ENCODE measurements at places on chromosomes 1 and 21.

DNA sequence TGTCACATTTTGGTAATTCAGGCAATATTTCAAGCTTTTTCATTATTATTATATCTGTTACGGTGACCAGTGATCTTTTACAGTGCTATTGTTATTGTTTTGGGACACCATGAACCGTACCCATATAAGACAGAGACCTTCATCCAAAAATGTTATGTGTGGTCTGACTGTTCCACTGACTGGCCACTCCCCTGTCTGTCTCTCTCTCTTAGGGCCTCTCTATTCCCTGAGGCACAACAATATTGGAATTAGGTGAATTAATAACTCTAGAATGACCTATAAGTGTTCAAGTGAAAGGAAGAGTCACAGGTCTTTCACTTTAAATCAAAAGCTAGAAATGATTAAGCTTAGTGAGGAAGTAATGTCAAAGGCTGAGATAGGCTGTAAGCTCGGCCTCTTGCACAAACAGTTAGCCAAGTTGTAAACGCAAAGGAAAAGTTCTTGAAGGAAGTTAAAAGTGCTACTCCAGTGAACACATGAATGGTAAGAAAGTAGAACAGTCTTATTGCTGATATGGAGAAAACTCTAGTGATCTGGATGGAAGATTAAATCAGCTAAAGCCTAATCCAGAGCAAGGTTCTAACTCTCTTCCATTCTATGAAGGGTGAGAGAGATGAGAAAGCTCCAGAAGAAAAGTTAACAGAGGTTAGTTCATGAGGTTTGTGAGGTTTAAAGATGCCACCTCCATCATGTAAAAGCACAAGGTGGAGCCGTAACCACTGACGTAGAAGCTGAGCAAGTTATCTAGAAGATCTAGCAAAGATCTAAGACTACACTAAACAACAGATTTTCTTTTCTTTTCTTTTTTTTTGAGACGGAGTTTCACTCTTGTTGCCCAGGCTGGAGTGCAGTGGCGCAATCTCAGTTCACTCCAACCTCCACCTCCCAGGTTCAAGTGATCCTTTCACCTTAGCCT, 19.7 kb upstream of the DIPK1A start:
- no peak for DNase-seq

DNA sequence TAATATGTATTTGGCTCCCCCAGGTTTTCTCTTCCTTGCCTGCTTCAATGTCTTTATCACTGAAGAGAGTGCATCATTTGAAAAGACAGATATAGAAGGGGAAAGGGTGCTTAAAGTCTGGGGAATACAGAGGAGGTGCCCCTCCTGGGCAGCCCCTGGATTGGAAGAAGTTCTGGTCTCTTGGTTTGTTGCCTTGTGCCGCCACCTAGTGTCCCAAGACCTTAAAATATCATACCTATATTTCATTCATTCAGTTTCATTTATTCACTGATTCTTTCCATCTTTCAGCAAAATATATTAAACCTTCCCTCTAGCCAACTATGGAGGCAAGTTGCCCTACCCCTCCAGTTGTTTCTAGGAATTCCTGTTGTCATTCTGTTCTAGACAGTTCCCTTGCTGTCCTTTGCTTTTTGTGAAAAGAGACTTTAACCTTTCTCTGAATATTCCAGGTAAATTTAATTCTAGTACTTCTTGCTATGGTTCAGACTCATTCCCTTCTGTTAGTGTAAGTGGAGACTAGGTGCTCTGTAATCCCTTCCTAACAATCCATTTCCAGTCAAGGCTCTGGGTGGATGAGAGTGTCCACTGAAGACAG, 56.1 kb downstream of the MEF2D start:
- DNase-seq = no peak

GRCh38 chr1:186195377-186195931, 179.6 kb downstream of the TPR start:
- DNase-seq = no peak

DNA sequence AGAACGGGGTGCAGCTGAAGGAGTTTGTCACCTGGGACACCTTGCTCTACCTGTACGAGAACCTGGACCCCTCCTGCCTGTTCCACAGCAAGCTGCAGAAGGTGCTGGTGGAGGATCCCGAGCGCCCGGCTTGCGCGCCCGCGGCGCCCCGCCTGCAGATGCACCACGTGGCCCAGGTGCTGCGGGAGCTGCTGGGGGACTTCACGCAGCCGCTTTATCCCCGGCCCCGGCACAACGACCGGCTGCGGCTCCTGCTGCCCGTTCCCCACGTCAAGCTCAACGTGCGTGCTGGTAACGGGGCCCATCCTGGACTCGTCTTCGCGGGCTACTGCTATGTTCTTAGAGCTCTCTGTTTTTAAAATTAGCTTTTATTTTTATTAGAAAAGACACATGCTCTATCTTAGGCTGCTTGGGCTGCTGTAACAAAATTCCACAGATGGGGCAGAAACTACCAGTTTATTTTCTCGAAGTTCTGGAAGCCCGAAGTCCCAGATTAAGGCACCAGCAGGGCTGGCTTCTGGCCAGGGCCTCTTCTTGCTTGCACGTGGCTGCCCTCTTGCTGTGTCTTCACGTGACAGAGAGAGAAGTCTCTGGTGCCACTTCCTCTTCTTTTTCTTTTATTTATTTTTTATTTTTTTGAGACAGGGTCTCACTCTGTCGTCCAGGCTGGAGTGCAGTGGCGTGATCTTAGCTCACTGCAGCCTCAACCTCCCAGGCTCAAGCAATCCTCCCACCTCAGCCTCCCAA, 38.1 kb downstream of the TRPM2 start:
- no peak for DNase-seq

DNA sequence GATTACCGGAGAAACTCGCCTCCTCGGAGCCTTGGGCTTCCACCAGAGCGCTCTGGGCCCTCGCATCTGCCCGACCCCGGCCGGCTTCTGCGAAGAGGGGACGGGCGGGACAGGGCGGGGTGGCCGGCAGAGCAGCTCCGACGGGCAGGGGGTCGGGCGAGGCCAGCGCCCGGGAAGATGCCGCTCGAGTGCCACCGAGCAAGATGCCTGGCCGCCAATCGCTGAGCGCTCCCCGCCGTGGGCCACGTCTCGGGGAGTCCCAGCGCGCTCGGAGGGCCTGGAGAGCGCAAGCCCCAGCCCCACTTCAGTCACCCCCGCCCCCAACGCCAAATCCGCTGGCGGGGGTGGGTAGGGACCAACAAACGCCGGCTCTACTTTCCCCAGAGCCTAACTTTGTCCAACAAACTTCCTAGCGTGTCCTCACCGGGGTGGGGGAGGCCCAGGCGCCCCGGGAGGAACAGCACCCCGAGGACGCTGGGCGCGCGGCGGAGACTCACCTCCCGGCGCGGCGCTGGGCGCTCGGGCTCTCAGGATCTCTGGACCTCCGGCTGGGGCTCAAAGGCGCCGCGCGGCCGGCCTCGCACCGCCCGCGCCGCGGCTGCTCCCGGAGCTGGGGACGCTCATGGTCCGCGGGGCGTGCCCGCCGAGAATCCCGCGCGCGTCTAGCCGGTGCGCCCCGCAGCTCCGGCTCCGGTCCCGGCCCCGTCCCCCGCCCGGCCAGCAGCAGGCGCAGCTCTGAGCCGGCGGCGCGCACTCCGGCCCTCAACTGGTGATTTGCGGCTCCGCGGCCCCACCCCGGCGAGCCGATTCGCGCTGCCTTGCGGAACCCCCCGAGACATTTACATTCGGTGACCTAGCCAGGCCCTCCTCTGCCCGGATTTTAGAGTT, at the start of gene BCAR3:
BCAR3 (minus strand) TSS at position 737 of the 888 bp plus-strand sequence. CDS start 6,907 bp downstream, outside the sequence.
- no peak for DNase-seq

- no peak for DNase-seq
Measured at GRCh38 chr1:213438339-213438738, 387.3 kb downstream of the RPS6KC1 start.

GRCh38 chr1:37851782-37852210, 7.6 kb downstream of the MTF1 start:
- no peak for DNase-seq

DNA sequence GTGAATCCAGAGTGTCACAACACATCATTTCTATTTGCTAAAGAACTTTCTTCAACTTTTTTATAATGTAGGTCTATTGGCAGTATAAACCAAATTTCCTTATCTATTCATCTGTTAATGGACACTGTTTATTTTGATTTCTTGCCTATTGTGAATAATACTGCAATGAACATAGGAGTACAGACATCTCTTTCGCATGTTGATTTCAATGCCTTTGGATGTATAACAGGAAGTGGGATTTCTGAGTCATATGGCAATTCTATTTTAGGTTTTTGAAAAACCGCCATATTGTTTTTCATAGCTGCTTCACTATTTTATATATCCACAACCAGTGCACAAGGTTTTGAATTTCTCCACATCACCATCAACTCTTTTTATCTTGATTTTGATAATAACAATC, 198.7 kb downstream of the KCNT2 start:
- no peak for DNase-seq

GRCh38 chr1:36772647-36773495, 261.4 kb downstream of the GRIK3 start:
- DNase-seq = no peak

DNA sequence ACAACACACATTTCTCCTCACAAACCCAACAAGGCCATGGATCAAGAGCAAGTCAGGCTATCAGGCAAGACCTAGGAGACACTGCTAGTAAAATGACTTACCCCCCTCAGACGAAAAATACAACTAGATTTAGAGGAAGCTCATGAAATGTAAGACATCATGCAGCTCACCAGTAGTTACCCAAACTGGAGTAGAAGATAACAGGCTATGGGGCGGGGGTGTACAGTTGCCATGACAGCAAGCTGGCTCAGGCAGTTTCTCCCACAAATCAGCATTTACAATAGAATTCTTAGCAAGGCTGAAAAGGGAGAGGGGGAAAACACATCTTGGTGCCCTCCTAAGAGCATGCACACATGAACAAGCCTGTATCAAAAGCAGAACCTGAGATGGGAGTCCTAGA, 13.9 kb downstream of the TPM3 start:
- no peak for DNase-seq

GRCh38 chr1:248589334-248589733, 8.2 kb downstream of the OR2T10 start:
- no peak for DNase-seq

GRCh38 chr1:27885621-27886352, 13.4 kb downstream of the THEMIS2 start:
- no peak for DNase-seq

DNA sequence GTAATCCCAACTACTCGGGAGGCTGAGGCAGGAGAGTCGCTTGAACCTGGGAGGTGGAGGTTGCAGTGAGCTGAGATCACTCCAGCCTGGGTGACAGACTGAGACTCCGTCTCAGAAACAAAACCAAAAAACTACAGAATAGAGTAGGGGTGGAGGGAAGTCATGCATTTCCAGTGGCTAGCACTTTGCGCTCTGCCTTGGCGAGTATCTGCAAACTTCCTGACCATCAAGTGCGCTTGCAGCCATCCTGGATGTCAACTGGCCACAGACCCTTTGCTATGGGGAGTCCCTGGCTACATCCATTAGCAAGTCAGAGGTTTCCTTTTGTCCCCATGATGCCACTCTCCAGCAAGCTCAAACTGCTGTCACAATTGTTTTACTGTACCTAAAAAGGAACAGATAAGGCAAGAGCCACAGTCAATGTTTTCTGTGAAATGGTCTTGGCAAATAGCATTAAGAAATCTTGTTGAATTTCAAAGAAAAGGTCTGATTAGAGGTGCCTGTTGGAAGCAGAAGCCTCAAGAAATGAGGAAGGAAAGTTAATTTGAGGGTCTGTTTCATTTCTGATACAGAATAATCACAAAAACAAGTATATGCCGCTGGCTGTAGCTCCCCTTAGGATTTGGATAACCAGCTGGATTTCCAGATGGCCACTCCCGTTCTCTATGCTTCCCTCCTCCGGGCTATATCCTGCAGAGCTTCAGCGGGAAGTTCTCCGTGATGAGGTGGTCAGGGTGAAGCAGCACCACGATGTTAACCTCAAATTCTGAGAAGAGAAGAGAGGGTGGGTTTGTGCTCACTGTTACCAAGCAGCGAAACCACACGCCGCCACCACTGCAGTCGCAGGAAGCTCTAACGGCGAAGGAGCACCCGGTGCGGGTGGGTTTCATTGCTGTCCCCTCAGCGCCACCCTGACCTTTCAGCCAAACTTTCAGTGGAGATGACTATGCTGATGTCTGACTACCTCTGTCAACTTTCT, 42.0 kb downstream of the VPS26C start:
- no peak for DNase-seq

DNA sequence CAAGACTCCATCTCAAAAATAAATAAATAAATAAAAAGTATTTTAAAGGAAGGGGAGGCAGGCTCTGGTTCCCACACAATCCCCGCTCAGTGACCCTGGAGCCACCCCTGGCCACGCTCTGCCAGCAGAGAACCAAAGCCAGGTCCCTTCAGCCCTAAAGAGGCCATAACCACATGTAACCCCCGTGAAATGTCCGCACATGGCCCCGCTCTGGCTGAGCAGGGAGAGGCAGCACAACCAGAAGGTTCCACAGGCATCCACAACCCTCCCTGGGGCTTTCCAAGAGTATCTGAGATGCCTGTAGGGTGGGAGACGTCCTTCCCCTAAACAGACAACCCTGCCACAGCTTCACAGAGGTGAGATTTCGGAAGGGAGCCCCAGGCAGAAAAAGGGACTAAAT, 1.4 kb upstream of the ARF1 start:
- no peak for DNase-seq

GRCh38 chr1:77227381-77227780, 8.2 kb upstream of the PIGK start:
- no peak for DNase-seq

DNA sequence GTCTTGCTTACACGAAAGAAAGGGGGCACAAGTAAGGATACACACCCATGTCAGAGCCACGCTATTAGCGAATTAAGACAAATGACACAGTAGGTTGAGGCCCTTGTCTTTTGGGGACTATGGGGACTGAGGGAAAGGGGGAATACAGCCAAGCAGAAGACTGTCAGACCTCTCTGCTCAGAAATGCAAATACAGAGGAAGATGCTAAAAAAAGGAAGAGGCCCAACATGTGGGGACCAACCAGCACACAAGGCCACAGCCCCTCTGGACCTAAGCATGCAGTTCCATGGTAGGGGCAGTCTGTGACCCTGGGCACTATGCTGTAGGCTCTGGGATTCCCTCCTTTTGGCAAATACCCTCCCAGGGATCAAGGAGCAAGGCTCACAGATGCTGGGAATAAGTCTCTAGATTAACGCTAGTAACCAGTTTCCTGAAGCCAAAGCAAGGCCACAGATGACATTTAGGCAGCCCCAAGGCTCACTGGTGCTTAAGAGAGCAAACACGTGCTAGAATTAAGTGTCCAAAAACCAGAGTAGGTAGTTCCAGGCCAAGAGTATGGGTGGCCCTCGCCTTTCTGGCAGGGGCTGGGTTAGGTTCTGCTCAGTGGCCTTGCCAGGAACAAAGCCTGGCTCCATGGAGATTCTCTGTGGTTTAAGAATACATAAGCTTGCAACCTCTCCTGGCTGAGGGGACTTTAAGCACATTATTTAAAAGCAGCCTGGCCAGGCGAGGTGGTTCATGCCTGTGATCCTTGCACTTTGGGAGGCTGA, 38.2 kb downstream of the RABIF start:
- no peak for DNase-seq

DNA sequence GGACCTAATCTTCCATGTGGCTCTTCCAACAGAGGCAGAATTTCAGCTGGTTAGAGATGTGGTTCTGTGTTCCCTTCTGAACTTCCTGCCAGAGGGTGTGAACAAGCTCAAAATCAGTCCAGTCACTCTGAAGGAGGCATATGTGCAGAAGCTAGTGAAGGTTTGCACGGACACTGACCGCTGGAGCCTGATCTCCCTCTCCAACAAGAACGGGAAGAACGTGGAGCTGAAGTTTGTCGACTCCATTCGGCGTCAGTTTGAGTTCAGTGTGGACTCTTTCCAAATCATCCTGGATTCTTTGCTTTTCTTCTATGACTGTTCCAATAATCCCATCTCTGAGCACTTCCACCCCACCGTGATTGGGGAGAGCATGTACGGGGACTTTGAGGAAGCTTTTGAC, 17.3 kb downstream of the TENT5C start:
- DNase-seq = no peak
